Fibroblast of the conjunctiva (primary cell): ENCODE measurements at places on chromosomes 1 and 21.

- DNase-seq = no peak
These were observed 5.9 kb downstream of the MAN1C1 start for GRCh38 chr1:25622531-25622930.

DNA sequence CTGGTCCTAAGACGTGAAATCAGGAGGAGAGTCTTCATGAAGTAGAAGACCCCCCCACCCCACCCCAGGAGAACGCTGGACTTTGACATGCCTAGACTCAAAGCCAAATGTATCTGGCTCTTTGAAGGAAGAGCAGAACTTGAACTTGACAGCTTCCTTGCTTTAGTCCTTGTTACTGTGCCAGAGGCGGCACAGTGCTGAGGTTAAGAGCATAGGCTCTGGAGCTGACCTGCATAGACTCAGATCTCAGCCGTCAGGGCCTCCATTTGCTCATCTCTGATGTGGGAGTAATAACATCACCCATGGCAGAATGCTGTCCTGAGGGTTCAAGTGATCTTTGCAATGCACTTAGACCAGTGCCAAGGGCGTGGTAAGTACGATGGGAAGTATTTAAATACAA is 39.0 kb downstream of the COL6A1 start:
- no peak for DNase-seq

DNA sequence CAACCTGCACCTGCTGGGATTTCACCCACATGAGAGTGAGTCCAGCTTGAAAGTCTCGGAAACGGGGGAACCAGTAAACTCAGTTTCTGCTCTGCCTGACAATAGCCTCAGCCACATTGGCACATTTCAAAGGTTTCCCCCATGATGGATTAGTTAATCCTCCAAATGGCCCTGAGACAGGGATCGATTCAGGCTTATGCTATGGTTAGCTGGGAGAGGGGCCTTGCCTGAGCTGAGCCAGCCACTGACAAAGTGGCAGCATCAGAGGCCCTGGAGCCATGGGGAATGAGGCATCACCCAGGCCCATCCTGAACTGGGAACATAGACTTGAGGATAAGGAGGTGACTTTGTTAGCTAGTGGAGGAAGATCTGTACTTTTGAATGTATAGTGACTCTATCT is 2.9 kb upstream of the CLSTN1 start:
- no peak for DNase-seq

DNA sequence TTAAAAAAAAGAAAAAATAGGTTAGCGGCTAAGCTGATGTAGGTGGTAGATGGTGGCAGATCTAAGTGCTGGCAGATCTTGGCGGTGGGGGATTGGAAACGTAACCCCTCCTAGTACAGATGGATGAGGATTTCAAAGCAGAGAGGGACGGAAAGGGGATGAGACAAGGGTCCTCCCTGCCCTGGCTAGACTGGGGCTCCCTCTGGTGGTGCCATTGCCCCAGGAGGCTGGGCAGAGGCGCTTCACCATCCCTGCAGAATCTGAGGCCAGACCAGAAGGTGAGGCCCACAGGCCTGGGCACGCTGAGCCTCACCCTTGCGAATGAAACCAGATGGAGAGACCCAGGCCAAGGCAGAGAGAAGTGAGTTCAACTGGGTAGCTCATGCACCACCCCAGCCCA is 7.0 kb upstream of the PLEKHA6 start:
- no peak for DNase-seq

DNA sequence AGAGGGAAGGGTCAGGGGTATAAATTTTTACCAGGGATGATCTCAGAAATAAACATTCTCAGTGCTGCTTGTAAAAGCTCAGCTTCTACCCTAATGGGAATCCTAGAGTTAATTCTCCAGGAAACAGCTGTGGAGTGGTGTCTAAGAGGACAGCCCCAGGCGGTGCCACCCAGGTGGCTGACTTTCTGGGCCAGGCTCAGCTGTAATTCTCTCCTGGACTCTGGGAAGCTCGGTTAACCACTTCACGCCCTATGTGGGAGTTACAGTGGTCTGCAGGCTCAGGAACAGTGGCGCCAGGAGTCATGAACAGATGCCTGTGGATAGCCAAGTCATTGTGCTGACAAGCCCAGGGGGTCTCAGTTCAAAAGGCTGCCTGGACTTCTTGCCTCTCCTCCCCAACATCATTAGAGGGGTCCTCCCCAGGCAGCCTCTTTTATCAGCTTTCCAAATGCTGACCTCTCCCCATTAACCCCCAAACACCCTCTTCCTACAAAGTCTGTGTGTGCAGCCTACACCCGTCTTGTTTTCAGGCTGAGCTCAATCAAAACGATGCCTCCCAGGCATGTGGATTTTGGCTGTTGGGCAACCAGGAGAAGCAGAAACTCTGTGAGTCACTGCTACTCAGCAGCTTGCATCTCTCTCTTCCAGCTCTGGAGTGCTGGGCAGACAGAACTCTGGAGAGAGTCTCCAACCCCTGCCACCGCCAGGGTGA is 1.2 kb downstream of the HHIPL2 start:
- DNase-seq = peak; percentile 56

GRCh38 chr1:185315445-185316071 is 1.5 kb downstream of the IVNS1ABP start:
- no peak for DNase-seq

DNA sequence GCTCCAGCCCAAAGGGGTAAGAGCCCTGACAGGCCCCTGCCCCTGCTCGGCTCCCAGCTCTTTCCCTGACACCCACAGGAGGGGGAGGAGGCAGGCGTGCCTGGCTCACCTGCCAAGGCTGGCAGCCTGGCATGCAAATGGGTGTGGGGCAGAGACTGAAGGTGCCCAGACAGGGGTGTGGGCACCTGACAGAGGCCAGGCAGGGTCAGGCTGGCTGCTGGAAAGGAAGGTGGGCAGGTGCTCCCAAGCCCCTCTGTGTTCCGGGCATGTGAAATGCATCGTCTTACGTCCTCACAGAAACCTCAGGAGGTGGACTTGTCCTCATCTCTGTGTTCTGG is 19.4 kb upstream of the CASZ1 start:
- DNase-seq = no peak
